ENCODE measurements at places on chromosomes 2 and 18.
A peak's percentile ranks its signal among the peaks of the same experiment; 100 is the strongest.

GRCh38 chr2:174633623-174633930 is 36.0 kb upstream of the WIPF1 start:
- H3K4me3 ChIP-seq: peak overlapping the region; percentile 8
- no peaks in the 10 kb centered on the region for H3K27me3 ChIP-seq
- peaks cover 46% of the 10 kb centered on the region for H3K4me1 ChIP-seq
- no peak for DNase-seq
- no peaks in the 10 kb centered on the region for H3K36me3 ChIP-seq
- H3K27ac ChIP-seq: peak overlapping the region; percentile 6

- H3K4me3 ChIP-seq: no peak overlapping the region
- H3K27me3 ChIP-seq: peaks cover 13% of the 10 kb centered on the region
- peaks cover 5% of the 10 kb centered on the region for H3K4me1 ChIP-seq
- no peaks in the 10 kb centered on the region for H3K36me3 ChIP-seq
Measured at GRCh38 chr2:121034551-121034950, 250.5 kb downstream of the TFCP2L1 start.

DNA sequence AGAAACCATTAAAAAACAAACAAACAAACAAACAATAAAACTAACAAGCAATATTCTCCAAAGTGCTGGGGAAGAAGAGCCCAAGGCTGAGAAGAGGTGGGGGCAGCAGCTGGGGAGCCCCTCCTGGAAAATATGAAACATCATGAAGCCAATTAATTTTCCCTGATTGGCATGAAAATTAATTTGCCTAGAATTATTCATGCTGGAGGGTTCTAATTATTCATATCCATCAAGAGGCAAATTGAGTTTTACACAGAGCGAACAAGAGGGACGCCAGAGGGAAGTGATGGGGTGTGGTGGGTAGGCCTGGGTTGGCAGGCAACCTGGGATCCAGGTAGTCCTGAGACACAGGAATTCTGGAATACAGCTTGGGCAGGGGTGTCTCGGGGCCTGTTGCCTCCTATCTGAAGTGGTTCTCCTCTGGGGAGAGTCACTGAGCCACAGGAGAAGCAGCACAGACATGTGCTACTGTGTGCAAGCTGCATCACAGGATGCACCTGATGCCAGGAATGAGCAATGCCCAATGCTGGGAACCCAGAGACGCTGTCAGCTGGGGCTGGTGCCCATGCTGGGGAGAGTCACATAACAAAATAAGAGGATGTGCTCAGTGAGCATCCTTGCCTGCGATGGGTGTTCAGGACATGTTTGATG is 100.5 kb downstream of the TEX51 start:
- no peak overlapping the region for H3K4me3 ChIP-seq
- H3K4me1 ChIP-seq: no peaks in the 10 kb centered on the region
- no peaks in the 10 kb centered on the region for H3K36me3 ChIP-seq
- H3K27me3 ChIP-seq: no peaks in the 10 kb centered on the region

DNA sequence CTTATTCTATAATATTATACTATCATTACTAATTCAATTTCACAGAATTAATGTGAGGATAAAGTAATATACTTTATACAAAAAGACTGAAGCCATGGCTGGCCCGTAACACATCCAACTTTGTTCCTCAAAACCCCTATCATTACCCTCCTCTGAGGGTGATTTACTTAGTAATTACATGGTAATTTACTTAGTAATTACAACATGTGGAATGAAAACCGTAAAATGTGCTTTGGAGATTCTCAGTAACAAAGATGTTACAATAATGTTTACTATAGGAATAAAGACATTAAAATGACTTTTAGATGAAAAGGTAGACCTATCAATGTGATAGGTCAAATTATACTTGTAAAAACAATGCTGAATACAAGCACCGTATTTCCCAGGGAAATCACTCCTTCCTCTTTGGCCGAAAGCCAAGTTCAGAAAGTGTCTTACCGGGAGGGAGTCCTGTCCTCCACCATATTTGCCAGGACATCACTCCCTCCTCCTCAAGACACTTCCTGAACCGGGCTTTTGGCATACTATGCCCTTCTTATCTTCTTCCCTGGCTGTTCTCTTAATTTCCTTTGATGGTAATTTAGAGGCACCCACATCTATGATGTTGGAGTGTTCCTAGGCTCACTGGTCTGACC is 1047.8 kb downstream of the SOCS6 start:
- H3K4me1 ChIP-seq: no peaks in the 10 kb centered on the region

- no peaks in the 10 kb centered on the region for H3K36me3 ChIP-seq
- H3K27me3 ChIP-seq: peaks cover 3% of the 10 kb centered on the region
- no peak overlapping the region for H3K27ac ChIP-seq
Measured at GRCh38 chr2:74588664-74589063, 34.1 kb downstream of the DOK1 start.

DNA sequence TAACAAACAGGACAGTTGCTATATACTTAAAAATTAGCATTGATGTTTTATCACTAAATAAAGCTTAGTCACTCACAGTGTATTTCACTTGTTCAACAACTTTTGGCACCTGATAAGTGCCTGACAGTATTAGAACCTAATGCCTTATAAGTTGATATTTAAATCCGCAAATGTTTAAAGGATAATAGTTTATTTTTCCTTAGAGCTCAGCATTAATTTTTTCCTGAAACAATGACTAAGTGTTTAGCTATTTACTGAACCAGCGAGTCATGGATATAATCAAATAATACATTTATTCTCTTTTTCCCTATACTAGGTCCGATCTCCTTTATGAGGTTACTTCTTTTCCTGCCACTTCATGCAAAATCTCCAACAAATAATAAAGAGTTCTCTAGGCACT is 146.0 kb upstream of the PGAP1 start:
- H3K4me3 ChIP-seq: no peak overlapping the region
- H3K4me1 ChIP-seq: peaks cover 22% of the 10 kb centered on the region
- H3K27me3 ChIP-seq: no peaks in the 10 kb centered on the region
- no peak for DNase-seq
- H3K27ac ChIP-seq: no peak overlapping the region

DNA sequence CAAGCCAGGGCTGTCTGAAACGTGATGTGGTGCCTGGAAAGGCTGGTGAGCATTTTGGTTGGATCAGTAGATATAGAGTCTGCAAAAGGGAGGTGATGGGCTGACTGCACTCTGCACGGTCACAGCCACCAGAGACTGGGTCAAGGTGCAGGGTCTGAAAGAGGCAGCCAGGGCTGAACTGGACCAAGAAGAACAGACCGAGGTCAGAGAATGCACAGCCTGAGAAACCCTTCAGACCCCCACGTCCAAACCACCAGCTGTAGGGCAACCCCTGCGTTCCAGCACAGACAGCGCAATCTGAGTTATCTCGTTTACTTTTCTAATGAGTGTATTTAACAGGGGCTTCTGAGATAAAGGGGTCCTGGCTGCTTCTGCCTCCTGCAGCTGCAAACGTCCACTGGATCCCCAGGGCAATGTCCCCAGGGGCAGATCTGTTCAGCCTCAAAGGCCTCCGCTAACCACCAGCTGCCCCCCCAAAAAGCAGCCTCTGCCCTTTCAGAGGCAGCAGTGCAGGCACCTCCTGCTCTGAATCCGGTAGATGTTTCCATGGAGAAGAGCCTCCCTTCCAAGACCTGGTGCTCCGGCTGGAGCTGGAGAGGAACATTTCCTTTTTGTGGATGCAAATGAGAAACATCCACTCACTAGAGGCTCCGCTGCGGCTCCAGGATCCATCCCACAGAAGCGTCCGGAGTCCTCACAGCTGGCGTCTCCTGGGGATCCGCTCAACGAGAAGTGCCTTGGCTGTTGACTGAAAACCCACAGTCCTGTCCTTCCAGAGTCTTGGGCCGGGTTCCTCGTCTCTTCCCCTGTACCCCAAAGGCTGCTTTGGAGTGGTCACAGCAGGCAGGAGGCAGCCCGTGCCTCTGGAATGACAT is 970 bp upstream of the KCNG2 start:
- peaks cover 5% of the 10 kb centered on the region for H3K27me3 ChIP-seq
- no peaks in the 10 kb centered on the region for H3K36me3 ChIP-seq
- no peak for DNase-seq
- no peak overlapping the region for H3K27ac ChIP-seq
- H3K4me3 ChIP-seq: no peak overlapping the region
- peaks cover 16% of the 10 kb centered on the region for H3K4me1 ChIP-seq

Measured in tibial artery (tissue), 4 donors.